NCI-H69 (cell line): ENCODE measurements at places on chromosomes 3 and 15.

DNA sequence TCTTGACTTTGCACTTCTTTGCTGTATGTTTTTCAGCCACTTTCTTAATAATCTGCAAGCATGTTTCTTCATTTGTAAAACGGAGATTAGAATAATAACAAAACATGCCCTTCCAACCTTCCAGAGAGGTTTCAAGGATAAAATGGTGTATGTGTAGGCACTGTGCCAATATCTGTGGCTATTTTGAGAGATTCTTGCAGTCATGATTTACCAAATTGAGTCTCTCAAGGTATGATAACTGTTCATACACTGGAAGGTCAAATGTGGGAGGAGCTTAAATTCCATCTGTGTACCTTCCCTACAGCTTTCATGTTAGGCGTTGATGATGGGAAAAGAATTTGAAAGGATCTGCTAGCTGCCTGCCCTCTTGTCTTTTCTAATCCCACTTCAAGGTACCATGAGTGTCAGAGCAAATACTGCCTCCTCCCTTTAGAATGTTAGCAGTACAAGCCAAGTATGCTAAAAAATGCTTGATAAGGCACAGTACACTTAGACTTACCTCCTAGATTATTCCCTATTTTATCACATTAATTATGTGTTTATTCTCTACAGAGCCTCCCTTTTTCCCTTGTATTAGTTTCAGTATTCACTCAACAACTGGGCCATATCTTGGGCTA lies 78.0 kb upstream of the ST8SIA2 start:
- DNase-seq: no peak

DNA sequence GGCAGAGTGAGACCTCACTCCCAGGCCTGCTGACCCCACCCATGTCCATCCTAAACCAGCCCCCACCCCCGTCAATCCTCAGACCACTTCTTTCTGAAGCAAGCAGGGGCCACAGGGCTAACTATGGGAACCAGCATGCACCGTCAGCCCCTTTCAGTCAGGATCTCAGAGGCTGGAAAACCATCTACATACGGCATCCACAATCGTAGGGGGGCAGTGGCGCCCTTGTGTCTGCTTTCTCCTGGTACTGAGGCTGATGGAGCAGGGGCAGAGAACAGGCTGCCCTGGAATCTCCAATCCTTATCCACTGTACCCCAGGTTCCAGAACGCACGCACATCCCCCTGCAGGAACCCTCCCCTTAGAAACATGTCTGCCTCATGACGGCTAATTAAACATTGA lies 56.6 kb downstream of the XXYLT1 start:
- DNase-seq: no peak

DNA sequence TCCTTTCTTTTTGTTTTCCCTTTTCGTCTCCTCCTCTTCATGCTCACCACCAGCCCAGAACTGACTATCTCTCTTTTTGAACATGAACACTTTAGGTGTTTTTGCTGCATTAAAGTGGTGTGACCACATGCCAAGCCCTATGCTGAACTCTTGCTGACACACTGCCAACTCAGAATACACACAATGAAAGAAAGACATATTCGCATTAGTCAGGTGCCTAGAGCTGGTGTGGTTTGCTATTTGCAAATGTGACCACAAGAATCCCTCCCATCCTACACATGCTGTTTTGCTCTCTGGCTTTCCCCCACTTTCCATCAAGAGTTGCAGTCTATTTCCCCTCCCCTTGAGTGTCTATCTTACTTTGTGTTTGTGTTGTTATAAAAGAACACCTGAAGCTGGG lies 967.8 kb upstream of the CFAP20DC start:
- no peak for DNase-seq

GRCh38 chr3:9879830-9880549 lies at the start of gene CIDEC:
Gene CIDEC (minus strand): TSS chr3:9880253. CDS start chr3:9878486, 1,767 bp downstream.
- no peak for DNase-seq

- DNase-seq: no peak
Measured at GRCh38 chr3:59731943-59732342, 682.1 kb upstream of the CFAP20DC start.

- no peak for DNase-seq
Measured at GRCh38 chr3:71464613-71465012, 118.9 kb downstream of the FOXP1 start.

DNA sequence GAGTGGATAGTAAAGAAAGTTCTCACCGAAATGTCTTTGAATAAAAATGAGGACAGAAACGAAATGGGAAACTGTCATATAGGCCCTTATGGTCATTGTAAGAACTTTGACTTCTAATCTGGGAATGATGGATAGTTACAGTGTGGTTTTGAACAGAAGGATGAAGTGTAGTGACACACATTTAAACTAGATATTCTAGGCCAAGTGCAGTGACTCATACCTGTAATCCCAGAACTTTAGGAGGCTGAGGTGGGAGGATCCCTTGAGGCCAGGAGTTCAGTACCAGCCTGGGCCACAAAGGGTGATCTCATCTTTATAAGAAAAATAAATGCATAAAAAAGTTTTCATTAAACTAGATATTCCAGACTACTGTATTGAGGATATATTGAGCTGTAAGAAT lies 452.8 kb downstream of the ROBO1 start:
- no peak for DNase-seq

DNA sequence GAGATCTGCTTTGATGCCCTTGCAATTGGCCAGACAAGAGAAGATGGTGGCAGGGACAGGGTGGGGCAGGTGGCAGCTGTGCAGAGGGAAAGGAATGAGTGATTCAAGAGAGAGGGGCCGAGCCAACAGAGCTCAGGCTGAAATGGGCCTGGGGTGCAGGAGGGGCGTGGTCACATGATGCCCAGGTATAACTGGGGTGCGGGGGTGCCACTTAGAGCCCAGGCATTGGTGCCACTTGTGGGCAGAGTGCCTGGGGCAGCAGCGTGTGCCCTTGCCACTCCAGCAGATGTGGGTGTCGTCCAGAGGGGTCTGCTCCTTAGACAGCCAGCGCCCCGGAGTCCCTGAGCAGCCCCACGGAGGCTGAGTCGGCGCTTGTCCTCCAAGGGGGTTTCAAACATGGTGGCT lies 88.7 kb downstream of the PLXNA1 start:
- no peak for DNase-seq

GRCh38 chr15:31811641-31812040 lies 218.7 kb upstream of the CHRNA7 start:
- DNase-seq: no peak

GRCh38 chr3:171850320-171850959 lies 7.3 kb downstream of the TMEM212 start:
- DNase-seq: no peak

DNA sequence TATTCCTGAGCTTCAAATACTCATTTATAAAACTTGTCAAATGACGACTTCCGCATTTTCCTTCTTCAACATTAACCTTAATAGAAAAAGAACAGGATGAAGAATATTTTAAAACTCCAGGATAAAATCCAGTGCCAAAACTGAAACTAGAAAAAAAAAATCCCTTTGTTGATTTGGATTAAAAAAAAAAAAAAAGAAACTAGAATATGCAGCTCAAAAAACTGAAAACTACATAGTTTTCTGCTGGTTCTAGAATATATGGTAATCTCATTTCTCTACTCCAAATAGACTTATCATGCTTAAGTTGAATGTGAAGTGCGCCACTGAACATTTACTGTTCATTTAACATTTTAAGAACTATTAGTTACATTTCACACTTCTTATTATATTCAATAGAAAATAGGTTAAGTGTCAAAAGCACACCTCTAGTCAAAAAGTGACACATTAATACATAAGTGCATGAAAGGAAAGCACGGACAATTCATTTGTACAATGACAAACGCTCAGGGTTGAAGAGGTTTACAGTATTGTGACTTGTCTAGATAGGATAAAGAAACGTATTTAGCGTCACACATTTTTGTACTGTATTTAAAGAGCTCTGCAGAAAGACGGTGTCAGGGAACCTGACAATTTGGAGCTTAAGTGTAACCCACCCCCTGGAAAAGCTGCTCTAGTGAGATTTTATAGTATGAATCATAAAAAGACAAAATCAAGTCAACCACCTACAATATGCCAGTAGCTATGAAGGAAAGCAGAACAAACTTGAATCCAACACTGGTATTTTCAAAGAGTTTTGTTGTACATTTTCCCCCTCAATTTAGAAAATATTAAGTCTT lies 5.8 kb downstream of the TRA2B start:
- DNase-seq: no peak

DNA sequence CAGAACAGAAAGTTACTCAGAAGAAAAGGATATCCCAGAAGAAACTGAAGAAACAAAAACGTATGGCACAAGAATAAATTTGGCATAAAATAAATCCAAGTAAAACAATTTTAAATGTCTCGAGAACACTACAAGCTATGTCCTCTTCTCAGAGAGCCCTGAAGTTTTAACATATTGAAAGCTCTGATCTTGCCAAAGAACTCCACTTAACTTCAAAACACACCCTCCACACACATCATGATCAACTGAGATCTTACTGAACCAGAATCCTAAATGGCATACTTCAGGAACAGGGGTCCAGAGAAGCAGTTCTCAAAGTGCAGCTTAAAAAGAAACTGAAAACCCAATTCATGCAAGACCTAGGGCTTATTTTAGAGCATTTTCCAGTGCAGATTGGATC lies 194.3 kb downstream of the MAGI1 start:
- no peak for DNase-seq
